NCI-H510A treated with DMSO at 0.1 percent for 48 hours (cell line): ENCODE measurements at places on chromosomes 4 and X.

DNA sequence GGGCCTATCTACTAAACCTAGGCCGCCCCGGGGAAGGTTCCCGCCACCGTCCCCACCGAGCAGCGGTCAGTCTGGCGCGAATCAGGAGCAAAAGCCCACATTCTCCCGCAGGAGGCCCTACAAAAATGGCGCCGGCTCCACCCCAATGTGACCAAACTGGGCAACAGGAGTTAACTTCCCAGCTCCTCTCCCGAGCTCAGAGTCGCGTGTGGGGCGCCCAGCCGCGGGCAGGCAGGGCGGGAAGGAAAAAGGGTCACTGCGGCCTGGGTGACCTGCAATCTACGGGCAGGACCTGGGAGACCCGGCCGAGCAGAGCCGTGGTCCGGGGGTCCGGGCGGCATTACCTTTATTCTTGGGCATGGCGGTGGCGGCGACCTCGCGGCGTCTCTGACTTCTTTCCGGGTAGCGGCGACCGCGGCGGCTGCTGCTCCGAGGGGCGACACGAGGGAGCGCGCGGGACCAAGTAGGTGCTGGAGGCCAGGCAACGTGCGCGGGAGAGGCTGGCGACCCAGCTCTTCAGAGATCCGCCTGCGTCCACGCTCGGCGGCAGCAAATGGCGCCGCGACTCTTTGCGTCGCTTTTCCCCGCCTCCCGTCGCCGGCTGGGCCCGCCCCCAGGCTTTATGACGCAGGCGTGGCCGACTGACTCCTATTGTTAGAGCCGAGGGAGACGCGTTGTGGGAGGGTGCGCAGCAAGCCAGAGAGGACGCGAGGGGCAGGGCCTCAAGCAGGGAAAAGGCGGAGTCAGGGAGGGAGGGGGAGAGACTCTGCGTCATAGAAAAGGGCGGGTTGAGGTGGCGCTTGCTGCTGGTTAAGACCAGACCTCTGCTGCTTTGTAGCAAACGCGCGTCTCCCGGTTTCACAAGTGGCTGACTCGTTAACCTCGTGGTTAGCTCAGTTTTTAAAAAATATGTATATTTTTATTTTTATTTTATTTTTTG, at the start of gene EIF1AX:
Gene EIF1AX (minus strand): TSS at position 558 of the 940 bp plus-strand sequence. CDS start 198 bp downstream, at position 360.
- peak; percentile 89 for DNase-seq

- DNase-seq, result no peak
These were observed 67.2 kb downstream of the MAP3K15 start for GRCh38 chrX:19448077-19448476.

GRCh38 chr4:38804654-38805295, at the start of gene TLR1:
TSS of gene TLR1 (minus strand) at chr4:38804791. CDS start at chr4:38798831, 5,960 bp downstream.
- peak; percentile 6 for DNase-seq

- DNase-seq, result no peak
These were observed 583.5 kb upstream of the FAT1 start for GRCh38 chr4:187307131-187307530.

DNA sequence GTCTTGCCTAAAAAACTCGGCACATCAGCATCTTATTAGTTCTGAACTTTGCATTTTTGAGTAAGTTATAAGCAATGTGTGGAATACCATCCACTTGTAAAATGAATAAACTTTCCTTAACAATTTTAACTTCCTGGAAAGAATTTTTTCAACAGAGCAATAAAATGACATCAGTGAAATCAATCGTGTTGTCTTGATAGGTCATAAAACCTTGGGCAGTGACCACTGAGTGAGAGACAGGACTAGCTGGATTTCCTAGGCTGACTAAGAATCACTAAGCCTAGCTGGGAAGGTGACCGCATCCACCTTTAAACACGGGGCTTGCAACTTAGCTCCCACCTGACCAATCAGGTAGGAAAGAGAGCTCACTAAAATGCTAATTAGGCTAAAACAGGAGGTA, 403.0 kb upstream of the CNKSR2 start:
- no peak for DNase-seq

- DNase-seq, result peak; percentile 16
These were observed at the start of gene MGARP for GRCh38 chr4:139279760-139280620. TSS of gene MGARP (minus strand) at chr4:139280225. CDS start at chr4:139280158, 67 bp downstream.

- no peak for DNase-seq
These were observed 580.8 kb upstream of the MAGEB2 start for GRCh38 chrX:29634516-29634915.

- no peak for DNase-seq
These were observed 26.1 kb downstream of the RNF4 start for GRCh38 chr4:2494992-2495391.

DNA sequence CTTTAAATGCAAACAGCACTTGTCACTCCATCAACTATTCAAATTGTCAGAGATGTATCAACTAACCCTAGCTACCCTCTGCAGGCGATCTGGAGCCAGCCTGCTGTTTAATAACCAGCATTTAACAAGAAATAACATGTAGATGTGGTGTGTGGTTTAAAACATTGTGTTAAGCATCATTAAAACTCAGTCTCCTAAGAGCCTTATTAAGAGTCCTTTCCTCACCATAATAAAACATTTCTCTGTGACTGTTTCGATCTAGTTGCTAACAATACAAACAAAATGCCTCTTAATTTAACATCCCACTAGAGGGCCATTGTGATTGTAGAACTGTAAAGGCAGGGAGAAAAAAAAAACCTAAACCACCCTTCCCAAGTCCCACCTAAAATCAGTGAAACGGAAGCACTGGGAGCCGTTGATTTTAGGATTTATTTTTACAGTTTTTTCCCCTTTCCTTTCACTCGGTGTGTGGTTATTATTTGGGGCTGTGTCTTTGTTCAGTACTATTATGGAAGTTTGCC, 708.6 kb downstream of the C4orf33 start:
- DNase-seq, result peak; percentile 28

DNA sequence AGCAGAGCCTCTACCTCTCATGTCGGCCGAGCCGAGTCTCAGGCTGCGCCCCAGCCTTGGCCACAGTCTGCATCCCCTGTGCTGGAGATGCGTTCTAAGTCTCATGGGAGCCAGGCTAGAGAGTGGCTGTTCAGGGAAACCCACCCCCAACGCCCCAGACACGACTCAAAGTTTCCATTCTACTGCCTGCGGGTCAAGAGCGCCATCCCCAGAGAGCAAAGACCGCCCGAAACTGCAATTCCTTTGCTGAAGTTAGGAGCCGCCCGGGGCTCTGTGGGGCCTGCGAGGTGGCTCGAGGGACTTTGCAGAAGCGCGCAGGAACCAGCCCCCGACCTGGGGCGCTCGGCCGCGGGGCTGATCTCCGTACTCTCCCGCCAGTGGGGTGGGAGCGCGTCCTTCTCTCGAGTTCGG, 10.0 kb upstream of the ELF4 start:
- DNase-seq, result no peak

DNA sequence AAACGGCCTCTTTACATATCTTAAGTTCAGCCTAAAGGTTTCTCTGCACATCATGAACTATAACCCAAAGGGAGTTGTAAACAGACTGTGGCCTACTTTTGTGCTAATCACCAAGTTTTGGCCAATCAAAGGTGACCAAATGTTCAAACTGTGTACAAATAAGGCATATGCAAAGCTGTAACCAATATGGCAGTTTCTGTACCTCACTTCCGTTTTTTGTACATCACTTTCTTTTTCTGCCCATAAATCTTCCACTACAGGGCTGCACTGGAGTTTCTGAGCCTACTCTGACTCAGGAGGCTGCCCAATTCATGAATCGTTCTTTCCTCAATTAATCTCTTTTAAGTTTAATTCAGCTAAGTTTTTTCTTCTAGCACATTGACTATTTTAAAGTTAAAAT, 318.7 kb downstream of the SLC7A11 start:
- no peak for DNase-seq

DNA sequence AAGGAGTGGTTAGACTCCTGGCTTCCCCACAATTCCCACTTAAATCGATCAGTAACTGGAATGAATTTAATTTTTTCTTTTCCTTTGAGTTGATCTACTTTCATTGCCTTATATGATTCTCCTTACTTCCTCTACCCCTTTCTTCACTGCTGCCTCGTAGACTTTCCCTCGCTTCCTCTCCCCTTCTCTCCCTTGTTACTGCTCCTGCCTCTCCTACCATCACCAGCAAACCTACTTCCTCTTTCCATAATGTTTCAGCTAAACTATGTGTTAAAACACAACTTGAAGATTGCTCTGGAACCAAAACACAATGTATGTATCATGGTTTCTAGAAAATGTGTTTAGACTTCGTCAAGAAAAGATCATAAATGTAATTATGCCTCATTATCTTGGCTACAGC, 132.0 kb upstream of the TET2 start:
- no peak for DNase-seq

GRCh38 chr4:20825505-20825904, 125.2 kb downstream of the PACRGL start:
- DNase-seq, result no peak

GRCh38 chrX:3526731-3527130, 180.3 kb upstream of the MXRA5 start:
- no peak for DNase-seq

- no peak for DNase-seq
These were observed 18.7 kb downstream of the RELL1 start for GRCh38 chr4:37667197-37668100.

DNA sequence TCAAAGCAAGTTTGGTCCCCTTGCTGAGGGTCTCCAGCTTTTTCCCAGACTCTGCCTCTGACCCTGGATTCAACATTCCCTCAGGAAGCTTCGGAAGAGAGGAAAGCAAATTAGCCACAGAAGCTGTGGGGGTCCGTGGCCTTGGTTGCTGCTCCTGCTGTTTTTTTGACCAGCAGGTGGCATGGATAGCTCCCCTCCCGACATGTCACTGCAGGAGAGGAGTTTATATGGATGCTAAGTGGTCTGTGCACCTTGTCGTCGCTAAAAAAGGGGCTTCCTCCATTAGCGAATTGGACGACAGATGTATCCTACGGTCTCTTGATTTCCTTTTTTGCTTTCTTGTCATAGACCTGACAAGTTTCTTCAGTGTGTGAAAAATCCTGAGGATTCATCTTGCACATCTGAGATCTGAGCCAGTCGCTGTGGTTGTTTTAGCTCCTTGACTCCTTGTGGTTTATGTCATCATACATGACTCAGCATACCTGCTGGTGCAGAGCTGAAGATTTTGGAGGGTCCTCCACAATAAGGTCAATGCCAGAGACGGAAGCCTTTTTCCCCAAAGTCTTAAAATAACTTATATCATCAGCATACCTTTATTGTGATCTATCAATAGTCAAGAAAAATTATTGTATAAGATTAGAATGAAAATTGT, 70.2 kb downstream of the CD38 start:
- no peak for DNase-seq

DNA sequence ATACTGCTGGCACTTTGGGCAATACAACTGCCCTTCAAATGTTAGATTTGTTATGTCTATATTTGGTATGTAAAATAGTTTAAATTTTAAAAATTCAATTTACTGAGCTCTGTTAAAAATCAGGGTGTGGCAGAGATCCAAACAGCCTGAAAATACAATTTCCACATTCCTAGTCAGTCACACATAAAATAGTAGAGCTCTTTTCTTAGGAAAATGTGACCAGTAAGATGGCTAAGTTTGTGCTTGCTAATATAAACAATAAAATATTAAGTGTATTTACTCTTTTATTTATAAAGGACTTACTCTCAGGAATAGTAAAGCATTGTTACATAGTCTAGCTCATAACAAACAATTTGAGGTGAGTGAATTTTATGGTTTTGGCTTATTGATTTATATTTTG, 200.2 kb downstream of the DKK2 start:
- no peak for DNase-seq

DNA sequence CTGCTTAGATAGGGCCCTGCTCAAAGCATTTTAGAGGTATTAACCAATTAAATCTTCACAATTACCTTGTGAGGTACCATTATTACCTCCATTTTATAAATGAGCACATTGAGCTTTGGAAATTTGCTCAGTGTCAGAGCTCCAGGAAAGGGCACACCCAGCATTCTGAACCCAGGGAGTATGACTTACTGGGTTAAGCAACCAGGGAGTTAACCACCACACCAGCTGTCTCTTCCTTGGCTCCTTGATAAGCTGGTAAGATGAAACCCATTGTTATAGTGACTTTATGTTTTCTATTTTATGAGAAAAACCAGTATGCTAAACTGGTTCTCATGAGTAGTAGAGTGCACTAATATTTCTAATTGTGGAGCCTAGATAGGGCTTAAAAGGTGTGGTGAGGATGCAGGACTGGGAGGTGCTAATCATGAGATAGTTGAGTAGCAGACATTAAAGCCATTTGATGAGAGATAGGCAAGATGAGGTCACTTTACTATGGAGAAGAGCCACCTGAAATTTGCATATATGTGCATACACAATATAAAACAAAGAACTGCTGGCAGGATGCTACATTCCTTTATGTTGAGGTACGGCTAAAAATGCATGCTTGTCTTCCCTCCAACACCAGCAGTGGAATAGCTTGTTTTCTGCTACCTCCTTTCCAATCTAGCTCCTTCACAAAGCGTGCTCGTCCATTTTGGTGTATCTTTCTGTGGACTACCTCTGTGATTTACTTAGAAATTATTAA, 556.1 kb downstream of the SPRY1 start:
- no peak for DNase-seq

DNA sequence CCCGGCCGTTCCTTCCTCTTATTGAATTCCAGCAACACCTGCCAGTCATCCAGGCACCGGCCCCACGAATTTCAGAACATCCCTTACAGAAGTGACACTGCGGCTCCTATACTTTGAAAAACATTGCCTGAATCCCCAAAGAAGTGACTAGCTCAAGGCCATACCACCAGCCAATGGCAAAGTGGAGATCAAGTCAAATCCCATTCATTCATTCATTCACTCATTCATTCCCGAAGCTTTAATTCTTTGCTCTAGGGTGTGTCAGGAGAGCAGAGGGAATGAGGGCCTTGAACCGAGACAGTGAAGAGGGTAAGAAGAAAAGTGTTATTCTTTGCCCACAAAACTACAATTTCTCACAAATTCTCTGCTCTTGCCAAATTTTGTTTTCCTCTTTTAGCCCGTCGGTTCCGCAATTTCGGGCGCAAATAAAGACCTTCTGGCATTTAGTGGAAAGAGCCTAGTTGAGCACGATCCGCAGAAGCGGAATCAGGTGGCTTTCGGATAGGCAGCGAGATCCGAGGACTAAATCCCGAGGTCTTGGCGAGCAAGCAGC, 824 bp upstream of the HMGB3 start:
- no peak for DNase-seq

GRCh38 chr4:17272154-17272553, 239.7 kb downstream of the QDPR start:
- DNase-seq, result no peak

DNA sequence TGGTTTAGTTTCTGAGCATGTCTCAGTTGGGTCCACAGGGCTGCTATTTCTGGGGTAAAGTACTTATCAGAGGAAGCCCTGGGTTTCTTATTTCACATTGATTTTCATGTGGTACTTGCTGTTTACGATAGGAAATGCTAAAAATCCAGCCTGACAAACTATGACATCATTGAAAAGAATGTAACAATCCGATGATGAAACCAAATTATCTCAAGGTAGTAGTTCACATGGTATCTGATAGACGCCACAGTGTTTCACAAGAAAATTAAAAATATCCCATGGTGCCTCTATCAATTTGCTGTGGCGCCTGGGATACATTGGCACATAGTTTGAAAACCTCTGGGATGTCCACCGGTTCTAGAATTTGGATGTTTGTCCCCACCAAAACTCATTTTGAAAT, 418.9 kb upstream of the RPS6KA3 start:
- DNase-seq, result no peak

GRCh38 chrX:2572740-2573139, 72.0 kb upstream of the DHRSX start:
- no peak for DNase-seq

- DNase-seq, result no peak
These were observed 1.1 kb downstream of the NKX3-2 start for GRCh38 chr4:13543032-13543838.
